ENCODE measurements at places on chromosomes 11 and 22.
A peak's percentile ranks its signal among the peaks of the same experiment; 100 is the strongest.

DNA sequence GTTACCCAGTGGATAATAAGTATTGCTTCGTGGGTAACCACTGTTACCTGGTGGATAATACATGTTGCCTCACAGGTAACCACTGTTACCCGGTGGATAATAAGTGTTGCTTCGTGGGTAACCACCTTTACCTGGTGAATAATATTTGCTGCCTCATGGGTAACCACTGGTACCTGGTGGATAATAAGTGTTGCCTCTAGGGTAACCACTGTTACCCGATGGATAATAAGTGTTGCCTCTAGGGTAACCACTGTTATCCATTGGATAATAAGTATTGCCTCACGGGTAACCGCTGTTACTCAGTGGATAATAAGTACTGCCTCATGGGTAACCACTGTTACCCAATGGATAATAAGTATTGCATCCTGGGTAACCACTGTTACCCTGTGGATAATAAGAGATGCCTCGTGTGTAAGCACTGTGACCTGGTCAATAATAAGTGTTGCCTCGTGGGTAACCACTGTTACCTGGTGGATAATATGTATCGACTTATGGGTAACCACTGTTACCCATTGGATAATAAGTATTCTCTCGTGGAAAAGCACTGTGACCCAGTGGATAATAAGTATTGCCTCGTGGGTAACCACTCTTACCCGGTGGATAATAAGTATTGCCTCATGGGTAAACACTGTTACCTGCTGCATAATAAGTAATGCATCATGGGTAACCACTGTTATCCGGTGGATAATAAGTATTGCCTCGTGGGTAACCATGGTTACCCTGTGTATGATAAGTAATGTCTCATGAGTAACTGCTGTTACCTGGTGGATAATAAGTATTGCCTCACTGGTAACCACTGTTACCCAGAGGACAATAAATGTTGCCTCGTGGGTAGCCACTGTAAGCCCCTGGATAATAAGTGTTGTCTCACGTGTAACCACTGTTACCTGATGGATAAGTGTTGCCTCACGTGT, 20.1 kb upstream of the NXPE4 start:
- DNase-seq: no peak

DNA sequence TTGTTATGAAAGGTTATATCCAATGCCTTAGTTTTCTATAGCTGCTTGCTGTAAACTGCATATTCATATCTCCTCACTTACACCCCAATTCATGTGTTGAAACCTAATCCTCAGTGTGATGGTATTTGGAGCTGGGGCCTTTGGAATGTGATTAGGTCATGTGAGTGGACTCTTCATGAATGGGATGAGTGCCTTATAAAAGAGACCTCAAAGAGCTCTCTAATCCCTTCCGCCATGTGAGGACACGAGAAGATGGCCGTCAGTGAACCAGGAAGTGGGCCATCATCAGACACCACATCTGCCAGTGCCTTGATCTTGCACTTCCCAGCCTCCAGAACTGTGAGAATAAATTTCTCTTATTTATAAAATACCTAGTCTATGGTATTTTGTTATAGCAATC, 79.3 kb downstream of the CYP2R1 start:
- no peak for DNase-seq

GRCh38 chr11:70481625-70482528, 83.5 kb downstream of the CTTN start:
- DNase-seq: no peak

DNA sequence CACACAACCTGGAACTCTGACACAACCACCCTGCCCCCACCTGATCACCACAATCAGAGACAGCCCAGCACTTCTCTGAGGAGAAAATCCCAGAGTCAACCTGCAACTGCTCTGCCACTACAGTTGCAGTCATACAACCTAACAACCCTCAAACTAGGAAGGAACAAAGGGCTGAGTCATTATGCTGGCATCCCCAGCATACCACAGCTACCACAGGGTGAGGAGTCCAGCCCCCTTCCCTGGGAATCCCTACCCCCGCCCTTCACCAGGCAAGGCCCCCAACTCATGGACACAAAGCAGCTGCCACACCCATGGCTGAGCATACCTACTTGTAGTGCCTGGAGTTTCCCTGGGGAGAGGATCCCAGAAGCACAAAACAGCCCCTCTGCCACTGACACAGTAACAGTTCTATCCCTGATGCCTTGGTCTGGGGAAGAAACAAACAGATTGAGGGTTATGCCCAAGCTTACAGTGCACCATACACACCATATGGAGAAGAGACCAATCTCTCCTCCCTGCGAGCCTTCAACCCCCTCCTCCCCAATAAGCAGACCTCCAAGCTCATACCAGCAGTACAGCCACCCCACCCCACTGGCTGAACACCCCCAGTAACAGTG, 68.5 kb upstream of the C11orf58 start:
- no peak for DNase-seq

GRCh38 chr11:6617315-6617781, 1.9 kb downstream of the TPP1 start:
- no peak for DNase-seq

DNA sequence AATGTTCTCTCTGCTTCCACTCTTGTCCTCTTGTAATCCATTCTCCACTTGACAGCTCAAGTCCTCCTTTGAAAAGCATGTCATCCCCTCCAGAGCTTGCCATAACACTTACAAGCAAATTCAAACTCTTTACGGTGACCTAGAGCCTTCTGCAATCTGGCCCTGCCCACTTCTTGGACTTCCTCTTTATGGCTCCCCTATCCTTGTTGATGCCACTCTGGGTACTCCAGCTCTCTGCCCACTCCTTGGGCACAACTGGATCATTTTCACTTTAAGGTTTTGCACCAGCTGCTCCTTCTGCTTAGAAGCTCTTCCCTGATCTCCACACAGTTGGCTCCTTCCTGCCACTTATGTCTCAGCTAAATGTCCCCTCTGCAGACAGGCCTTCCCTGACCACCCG, 217.9 kb downstream of the DSCAML1 start:
- no peak for DNase-seq

GRCh38 chr11:72141066-72141465, 5.5 kb downstream of the FOLR3 start:
- DNase-seq: no peak

DNA sequence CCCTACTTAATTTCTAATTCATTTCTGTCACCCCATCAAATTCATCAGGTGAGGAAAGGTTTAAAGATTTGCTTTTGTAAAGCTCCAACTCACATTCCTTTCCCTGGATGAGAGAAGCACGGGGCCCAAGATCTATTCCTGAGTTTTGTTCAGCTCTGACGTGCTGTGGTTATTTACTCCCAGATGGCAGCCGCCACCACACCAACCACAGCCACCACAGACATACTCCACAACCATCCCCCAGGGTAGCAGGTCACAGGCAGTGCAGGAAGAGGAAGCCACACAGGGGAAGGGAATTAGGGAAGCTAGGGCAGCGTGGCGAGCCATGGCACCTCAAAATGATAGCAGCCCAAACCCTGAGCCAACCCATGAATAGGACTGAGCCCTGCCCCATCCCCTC, 63.5 kb upstream of the CSNK2A3 start:
- DNase-seq: peak; percentile 73

DNA sequence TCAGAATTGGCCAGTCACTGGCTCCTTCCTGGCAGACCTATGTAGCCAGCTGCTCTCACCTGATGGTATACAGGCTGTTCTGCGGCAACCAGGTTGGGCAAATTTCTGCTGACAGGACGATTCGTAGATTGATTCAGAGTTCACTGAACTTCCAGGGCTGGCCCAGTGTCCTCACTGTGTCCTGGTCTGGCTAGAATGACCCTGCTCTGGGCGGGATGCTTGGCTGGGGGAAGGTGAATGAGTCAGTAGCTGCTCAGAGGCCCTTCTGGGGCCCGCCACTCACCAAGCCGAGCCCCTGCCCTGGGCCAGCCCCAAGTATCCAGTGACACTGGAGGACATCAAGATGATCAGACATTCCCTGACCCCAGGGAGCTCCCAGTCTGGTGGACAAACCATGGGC, 62.9 kb upstream of the WNT11 start:
- no peak for DNase-seq

DNA sequence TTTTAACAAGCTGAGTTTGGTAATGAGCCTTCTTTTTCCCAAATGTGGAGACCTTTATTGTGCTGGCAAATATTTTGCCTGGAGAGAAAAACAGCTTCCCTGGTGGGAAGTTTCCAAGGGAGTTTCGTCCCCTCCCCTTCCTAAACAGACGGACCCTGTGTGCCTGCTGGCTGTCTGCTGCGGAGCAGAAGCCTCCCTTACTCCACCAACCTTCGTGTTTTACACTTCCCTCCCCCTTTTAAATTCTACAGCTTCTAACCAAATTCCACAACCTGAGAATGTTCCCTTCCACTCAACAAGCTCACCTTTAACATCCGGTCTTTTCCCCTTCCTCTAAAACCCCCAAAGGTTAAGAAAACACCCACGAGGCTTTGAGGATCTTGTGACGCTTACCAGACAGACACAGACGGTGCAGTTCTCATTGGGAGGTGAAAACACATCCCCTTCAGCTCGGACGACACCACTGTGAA, 17.1 kb downstream of the VWCE start:
- DNase-seq: peak; percentile 58

- no peak for DNase-seq
Measured at GRCh38 chr11:10838083-10838482, 19.8 kb downstream of the ZBED5 start.

- no peak for DNase-seq
Measured at GRCh38 chr22:21634844-21635243, 2.3 kb downstream of the CCDC116 start.

GRCh38 chr11:66190786-66191185, 77.7 kb upstream of the RAB1B start:
- no peak for DNase-seq

GRCh38 chr11:9669954-9670353, 6.1 kb downstream of the SWAP70 start:
- DNase-seq: no peak

DNA sequence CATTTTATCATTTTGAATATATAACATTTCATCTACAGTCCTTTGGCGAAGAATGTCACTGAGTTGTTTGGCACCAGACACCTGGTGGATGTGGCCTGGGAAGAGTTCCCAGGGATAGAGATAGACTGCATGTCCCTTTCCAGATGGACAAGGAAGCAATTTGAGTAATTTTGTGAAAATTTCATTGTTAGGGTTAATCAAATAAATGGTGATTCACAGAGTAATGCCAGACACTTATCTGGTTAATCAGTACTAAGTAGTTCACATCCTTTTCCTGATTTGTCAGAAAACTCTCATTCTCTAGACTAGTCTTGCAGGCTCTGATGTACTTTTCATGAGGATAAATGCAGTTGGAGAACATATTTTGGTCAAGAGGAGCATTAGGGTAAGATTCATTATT, 41.6 kb downstream of the NAALAD2 start:
- DNase-seq: no peak

DNA sequence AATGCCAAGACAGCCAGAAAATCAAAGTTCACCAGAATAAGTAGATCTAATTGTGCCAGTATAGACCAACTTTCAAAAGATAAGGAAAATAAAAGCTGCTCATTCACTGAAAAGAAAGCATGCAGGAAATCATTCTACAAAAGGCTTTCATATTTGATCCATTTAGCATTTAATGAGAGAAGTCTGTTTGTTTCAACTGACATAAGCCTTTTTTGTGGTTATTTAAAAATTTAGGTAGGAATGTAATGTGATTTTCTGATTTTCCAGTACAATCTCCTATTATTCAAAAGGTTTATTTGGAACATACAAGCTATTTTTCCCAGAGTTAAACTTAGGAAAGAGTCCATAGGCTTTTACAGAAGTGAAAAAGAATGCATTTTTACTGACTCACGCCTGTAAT, 92.7 kb downstream of the SBF2 start:
- DNase-seq: no peak

DNA sequence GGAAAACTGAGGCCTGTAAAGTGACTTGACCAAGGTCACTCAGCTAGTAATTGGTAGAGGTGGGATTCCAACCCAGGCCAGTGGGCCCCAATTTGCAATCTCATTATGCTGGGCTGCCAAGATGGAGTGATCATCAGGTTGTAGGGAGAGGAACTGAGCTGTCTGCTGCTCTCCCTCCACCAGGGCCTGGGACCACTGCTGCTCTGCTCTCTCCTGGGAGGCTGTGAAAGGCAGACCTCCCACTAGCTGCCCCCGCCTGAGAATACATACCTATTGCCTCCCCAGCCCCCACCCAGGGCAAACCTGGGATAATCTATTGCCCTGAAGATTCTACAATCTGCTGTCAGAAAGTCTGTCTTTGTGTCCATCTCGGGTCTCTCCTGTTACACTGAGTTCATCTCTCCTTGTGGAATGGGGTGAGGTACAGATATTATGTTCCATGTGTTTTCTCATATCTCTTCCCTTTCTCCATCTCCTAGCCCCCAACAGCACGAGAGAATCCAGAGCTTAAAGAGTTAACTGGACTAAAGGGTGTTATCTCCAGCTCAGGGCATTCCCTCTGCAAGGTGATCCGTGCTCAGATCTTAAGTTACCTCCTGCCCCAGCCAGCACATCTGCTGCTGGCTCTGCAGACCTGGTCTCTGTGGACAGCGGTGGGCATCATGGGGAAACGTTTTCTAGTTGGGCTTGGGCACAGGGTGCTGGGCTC, 5.6 kb downstream of the NECTIN1 start:
- DNase-seq: no peak

- DNase-seq: peak; percentile 54
Measured at GRCh38 chr11:36356201-36356600, 60.1 kb downstream of the PRR5L start.

DNA sequence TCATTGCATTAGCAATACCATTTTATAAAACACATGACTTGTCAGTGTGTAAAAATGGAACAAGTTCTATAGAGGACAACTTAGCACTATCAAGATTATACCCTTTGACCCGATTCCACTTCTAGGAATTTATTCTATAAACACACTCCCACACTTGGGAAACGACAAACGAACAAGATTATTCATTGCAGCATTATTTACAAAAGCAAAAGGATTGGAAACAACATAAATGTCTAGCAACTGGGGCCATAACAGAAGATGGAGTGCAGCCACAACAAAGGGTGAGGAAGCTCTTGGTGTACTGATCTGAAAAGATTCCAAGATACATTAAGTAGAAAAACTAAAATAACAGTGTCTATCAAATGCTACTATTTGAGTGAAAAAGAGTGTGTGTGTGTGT, 2.3 kb upstream of the IRAG1 start:
- DNase-seq: no peak

DNA sequence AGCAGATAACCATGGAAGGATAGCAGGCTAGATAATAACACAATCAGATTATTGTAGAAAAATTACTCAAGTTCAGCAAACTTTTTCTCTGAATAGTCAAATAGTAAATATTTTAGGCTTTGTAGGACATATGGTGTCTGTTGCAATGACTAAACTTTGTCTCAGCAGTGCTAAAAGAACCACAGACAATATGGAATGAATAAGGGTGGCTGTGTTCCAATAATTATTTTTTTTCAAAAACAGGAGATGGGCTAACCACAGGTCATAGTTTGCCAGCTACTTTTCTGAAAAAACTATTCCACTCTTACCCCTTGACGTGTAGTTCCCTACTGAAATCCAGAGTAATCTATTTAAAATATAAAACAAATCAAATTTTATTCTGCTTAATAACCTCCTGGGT, 153.9 kb upstream of the LRRC4C start:
- DNase-seq: no peak

Measured in Ammon's horn (tissue), 1 donor.